Activated T-helper 17 cell treated with anti-CD3 and anti-CD28 coated beads, Interleukin-2, amount 50 U/mL, for 72 hours (primary cell): ENCODE measurements at places on chromosomes 4 and X.
A peak's percentile ranks its signal among the peaks of the same experiment; 100 is the strongest.

- ATAC-seq = no peak
Measured at GRCh38 chr4:25209702-25210101, 24.1 kb upstream of the PI4K2B start.

DNA sequence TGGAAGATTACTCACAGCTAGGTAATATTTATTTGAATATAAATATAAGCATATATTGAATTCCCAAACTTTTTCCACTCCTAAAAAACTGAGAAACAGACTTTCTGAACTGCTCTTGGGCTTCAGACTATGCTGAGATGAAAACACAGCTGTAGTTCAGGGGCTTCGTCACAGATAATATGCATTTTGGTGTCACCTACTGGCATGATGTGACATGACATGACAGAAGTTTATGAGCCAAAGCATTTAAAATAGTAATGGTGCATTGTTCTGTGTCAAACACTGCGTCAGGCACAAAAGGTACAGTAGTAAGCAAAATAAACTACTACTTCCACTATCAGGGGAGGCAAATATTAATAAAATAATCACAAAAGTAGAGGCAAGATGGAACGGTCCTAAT, 171.3 kb downstream of the BTC start:
- ATAC-seq = peak; percentile 28

DNA sequence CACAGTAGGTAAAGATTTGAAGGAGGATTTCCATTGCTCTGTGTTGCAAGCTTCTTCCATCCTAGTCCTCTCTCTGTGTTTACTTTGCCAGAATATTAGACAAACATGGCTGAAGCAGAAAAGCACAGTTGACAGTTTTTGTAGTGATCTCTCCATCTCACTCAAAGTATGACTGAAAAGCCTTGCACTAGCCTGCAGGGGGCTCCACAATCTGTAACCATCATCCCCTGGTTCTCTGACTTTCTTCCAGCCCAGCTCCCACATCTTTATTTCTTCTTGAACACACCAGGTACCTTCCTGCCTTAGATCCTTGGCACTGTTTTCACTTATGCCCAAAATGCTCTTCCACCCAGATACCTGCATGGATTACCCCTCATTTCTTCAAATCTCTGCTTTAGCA, 34.1 kb upstream of the HHIP start:
- no peak for ATAC-seq

GRCh38 chr4:77232653-77233052, 75.6 kb downstream of the CCNG2 start:
- ATAC-seq = peak; percentile 28

DNA sequence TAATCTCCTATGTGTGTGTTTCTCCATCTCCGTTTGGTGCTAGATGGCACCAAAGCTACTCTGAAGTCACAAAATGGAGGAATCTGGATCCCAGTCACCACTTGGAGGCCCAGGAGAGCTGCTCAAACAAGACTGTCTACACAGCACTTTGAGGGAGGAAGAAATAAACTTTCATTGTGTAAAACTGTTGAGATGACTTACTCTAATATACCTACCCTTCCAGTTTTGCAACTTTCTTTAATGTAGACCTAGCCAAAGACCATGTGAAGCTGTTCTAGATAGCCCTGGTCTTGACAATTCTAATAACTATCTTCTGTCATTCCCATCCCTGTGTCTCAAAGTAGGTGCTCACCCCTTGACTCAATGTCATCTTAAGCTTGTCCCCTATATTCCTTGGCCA, 52.8 kb upstream of the TAB3 start:
- ATAC-seq = no peak

DNA sequence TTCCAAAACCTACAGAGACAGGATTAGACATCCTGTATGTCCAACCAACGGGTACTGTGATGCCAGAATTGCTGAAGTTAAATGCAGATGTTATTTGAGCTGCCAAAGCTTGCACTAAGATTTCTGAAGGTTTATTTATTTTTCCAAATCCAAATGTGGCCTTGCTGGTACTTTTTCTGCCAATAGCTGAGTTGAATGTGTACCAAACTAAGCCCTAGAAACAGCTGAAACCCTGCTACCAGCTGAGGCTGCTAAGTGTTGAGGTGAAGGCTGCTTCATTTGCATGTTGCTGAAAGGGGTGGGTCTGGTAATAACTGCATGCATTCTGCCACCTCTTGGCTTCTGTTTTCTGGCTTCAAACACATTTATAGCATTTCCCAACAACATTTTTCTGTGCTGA, 366.5 kb downstream of the FAT4 start:
- no peak for ATAC-seq

DNA sequence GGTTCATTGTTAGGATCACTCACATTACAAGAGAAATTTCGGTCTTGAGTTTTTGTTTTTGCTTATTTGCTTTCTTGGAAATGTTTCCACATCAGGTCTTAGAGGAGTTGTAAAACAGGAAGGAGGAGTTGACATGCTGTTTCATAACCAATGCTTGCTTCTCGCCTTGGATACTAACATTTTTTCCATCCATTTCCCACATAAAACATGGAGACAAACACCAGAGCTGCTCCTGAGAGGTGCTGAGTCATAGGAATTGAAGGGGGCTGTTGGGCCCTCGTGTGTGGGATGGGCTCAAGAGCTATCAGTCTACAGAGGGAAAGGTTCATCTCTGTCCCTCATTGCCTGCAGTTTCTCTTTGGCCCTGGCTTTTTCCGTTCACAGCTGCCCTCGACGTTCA, 29.9 kb downstream of the TBL1X start:
- ATAC-seq = no peak

DNA sequence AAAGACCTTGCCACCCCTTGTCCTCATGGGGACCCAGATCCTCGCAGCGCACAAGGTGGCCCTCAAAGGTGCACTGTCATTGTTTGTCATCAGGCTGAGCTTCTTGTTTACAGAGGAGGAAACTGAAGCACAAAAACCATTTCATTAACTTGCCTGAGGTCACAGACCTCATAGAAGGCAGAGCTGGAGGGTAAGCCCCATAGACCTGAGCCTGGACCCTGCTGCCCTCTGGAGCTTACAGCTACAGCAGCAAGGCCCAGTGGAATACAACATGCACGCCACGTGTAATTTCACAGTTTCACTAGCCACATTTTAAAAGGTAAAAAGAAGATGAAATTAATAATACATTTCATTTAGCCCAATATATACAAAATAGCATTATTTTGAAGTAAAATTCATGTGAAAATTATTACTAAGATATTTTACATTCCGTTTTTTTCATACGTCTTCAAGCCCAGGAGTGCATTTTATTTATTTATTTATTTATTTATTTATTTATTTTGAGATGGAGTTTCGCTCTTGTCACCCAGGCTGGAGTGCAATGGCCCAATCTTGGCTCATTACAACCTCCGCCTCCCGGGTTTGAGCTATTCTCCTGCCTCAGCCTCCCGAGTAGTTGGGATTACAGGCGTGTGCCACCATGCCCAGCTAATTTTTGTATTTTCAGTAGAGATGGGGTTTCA, 8.8 kb downstream of the JAKMIP1 start:
- no peak for ATAC-seq

DNA sequence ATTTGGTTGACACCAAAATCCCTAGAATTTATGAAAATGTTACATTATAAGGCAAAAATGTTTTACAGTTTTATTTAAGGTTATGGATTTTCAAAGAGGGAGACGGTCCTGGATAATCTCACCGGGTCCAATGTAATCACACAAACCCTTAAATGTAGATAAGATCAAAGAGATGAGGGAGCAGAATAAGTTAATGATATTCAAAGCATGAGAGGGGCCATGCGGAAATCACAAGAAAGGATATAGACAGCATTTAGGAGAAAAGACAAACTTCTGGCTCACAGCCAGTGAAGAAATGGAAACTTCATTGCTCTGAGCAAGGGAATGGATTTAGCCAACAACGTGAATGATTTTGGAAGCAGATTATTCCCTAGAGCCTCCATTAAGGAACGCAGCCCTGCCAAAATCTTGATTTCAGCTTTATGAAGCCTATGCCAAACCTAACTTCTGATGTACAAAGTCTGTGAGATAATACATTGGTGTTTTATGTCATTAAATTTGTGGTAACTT, 684.4 kb upstream of the GNPDA2 start:
- ATAC-seq = no peak

DNA sequence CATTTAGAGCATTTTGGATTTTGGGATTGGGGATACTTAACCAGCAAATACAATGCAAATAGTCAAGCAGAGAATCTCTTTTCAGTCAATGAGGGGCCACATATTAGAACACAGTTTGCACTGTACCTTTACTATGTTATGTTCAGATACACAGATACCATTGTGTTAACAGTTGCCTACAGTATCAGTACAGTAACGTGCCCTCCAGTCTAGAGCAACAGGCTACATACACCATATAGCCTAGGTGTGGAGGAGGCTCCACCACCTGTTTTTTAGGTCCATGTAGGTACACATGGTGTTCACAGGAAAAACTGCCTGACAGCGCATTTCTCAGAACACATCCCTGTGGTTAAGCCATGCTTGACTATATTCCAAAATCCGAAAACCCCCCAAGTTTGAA, 9.1 kb downstream of the GRPEL1 start:
- no peak for ATAC-seq

DNA sequence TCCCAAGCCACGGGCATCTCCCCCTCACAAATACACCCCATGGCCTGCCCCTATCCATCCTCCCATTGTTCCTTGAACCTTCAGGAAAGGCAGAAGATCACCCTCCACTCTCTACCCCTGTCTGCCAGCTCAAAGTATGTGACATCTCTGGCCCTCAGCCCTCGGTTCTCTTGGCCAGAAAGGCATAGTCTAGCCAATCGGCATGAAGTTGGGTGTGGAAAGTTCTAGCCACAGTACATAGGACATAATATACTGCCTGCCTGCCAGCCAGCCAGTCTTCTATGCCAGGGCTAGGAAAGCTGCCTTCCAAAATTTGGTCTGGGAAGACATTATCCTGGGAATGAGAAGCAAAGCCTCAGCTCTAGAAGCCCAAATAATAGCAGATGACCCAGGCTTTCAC, 3.2 kb upstream of the PLP1 start:
- no peak for ATAC-seq
